ENCODE measurements at places on chromosomes 11 and 22.

GRCh38 chr11:129242855-129243254, 50.7 kb upstream of the ARHGAP32 start:
- DNase-seq, result no peak

DNA sequence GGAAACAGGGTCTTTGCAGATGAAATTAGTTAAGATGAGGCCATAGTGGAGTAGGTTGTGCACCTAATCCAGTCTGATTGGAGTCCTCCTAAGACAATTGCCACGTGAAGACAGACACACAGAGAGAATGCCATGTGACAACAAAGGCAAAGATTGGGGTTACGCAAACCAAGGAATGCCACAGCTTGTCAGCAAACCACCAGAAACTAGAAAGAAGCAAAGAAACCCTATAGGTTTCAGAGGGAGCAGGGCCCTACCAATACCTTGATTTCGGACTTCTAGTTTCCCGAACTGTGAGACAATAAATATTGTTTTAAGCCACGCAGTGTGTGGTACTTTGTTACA, 8.2 kb upstream of the LAYN start:
- no peak for DNase-seq

DNA sequence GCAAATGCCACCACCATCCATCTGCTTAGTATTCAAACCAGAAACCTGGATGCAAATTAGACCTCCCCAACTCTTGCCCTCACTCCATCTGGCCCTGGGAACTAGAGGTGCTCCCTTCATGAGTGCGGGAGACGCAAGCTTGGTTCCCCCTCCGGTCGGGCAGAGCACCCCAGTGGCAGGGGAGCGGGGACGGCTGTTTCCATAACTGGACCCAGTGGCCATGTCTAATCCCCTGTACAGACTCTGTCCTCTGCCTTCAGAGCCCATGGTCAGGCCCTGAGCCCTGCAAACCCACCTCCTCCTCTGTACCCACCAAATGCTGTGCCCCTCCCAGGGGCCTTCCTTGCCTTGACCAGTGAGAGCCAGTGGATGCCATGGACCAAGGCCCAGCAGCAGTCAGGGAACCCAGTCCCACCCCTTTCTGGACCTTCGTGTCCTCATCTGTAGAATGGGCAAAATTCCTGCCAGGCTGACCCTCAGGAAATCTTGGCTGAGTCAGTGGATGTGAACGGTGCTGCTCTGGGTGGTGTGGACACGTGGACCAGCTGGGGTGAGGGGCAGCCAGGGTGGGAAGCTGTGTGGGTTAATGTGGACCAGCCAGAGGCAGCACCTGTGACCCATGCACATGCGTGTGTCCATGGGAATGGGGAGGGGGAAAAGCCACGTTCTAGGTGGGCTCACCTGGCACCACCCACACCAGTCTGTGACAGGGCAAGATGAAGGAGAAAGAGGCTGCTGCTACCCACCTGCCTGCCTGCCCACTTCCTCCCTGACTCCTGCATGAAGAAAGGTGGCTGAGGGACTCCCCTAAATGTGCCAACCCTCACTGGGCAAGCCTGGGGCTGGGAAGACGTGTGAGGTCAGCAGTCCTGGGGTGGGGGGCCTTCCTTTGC, 72.8 kb downstream of the LRRC32 start:
- no peak for DNase-seq

DNA sequence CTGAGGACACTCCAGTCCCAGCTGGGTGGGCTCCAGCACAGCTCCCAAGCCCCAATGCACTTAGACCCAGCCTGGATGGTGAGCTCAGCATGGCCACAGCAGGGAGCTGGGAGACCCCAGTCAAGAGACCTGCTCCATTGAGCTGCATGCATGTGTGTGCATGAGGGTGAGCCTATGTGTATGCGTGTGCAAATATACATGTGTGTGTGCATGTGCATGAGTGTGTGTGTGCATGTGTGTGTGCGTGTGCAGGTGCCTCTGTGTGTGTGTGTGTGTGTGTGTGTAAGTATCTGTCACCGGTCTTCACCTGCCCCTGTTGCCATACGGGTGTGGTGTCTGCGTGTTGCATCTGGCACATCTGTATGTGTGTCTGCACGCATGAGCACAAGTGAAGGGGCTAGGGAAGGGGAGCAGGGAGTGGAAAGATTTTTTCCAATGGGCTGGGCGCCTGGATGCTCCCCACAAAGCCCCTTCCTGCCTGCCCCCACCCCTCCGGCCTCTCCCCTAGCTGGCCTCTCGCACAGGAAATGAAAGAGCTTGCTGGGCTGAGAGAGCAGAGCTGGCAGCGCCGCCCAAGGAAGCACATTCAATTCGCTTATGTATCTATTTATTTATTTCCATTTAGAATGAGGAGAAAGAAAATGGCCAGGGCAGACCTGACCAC, 4.1 kb downstream of the TSPAN32 start:
- no peak for DNase-seq

DNA sequence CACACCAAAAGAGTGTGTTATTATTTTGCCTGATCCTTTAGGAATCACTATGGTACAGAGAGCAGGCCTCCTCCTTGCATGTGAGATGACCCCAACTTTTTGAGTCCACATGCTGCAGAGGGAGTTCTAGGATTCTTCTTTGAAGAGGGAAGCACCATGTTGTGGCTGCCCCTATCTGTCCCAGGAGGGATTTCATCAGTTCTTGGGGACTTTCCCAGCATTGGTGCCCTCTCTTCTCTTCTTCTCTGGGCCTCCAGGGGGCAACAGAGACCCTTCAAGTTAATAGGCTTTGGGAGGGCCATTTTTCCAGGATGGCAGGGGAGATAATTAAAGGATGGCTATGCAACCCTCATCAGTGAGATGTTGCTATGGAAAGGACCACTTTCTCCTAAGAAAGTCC, 3.6 kb downstream of the MMP1 start:
- no peak for DNase-seq

DNA sequence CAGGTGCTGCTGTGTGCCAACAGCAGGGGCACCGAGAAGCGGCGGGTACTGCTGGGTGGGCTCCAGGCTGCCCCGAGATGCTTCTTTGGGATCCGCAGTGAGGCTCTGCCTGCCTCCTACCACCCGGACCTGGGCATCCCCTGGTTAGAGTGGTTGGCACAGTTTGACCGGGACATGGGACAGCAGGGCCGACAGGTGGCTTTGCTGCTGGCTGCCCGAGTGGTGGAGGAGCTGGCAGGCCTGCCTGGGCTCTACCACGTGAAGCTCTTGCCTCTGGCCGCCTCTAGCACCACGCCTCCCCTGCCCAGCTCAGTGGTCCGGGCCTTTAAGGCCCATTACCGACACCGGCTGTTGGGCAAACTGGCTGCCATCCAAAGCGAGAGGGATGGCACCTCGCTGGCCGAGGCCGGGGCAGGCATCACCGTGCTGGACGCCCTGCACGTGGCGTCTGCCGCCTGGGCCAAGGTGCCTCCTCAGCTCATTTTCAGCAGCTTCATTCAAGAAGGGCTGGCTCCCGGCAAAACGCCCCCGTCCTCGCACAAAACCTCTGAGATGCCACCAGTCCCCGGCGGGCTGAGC, 1.9 kb downstream of the TIGD3 start:
- DNase-seq, result no peak

DNA sequence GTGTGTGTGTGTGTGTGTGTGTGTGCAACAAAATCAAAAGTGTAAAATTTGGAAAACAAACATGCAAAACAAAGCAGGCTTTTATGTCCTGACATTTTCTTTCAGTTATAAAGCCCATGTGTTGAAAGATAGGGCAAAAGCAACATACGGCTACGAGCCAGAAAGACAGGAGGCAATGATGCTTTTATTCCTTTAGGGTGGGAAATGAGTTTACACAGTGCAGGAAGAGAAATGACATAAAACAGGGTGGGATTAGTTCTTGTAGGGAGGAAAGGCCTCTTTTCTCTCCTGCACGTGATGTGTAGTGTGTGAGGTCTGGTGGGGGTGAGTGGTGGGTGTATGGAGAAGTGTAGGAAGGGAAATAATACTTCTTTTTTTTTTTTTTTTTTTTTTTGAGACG, 29.4 kb downstream of the IL18 start:
- DNase-seq, result no peak

GRCh38 chr22:47474464-47474863, 712.0 kb downstream of the TBC1D22A start:
- no peak for DNase-seq

DNA sequence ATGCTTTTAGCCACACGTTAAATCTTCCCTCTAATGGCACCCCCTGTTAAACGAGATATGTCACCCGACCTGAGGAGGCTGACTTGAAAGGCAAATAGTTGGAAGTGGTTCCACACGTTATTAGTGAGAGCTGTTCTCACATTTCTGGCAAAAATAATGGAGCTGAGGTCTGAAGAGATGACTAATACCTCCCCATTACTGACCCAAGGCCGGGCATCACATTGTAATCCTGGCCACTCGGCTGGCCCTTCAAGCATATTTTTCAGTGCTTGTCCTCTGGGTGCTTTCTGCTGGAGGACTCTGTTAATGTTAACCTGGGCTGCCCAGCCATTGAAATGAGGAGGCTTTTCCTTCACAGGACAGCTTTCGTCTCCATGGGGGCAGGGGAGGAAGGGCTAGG, 260.0 kb upstream of the CADM1 start:
- no peak for DNase-seq

DNA sequence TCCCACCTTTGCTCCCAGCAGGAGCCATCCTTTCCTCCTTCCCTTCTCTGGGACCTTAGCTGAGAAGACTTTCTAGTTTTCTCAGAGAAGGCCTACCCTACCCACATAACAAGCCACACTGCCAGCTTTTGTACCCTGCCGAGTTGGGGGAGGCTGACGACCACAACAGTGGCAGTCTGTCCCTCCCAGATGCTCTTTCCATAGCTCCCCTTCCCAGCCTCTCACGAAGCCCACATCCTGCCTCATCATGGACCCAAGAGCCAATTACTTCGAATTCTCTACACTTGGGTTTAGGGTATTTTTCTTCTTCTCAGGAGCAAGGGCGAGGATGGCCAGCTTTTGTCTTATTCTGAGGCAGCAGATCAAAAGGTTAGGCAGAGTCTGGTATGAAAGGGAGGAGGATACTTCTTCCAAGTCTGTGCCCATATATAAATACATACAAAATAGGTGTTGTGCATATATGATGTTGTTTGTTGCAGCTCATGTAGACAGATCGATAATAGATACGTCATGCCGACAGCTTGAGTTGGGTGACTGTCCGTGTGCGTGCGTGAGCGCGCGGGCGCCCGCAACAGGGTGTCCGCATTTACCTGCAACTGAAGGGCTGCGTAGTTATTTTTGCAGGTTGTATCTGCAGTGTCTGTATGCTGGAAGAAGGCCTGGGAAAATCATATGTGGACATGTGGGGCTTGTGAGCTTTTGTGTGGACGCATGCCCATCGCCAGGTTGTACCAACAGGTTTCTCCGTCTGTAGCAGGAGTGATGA, 846 bp upstream of the NRGN start:
- no peak for DNase-seq

DNA sequence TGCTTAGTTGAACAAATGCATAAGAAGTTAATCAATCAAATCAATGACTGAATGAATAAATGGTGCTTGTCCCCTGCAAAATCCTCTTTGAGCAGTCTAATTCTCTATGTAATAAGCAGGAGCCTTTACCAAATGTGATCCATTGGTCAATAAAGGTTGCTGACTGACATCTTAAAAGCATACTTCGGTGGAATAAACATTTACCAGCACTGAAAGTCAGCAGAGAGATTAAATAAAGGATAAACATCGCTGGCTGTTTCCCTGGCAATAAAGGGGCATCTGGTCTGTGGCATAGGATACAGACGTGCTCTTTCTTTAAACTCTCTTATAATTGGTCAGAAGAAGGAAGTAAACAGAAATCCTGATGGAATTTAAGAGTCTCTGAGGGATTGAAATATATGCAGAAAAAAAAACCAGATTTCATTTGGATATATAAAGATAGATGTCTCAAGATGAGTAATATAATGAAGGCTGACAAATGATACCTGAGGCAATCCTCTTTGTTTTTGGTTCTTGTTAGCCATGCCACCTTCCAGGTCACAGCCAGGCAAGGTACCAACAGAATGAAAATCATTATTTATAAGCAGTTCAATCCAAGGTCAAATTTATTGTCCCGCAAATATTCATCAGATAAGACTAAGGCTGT, 578.4 kb upstream of the CCDC90B start:
- no peak for DNase-seq

DNA sequence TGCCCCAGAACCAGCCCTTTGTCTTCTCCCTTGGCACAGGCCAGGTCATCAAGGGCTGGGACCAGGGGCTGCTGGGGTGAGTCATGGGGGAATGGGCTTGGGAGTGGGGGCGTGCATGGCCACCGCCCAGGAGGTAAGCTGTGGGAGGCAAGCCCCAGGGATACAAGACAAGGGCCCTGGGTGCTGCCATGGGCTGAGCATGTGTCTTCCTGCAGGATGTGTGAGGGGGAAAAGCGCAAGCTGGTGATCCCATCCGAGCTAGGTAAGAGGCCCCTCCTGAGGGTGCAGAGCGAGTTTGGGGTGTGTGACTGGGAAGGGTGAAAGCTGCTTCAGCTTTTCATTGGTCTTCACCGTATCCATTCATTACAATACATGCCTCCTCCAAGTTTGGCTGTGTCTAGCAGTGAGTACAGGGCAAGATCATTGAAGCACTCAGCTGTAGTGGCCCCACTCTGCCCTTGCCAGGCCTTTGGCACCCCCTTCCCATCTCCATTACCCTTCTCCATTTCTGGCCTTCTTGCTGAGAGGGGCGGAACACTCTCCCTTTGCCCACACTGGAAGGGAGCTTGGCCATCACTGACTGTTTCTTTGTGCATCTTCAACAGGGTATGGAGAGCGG, 2.5 kb downstream of the FKBP2 start:
- no peak for DNase-seq

GRCh38 chr22:19208287-19208847, 29.8 kb upstream of the SLC25A1 start:
- DNase-seq, result no peak

- no peak for DNase-seq
Measured at GRCh38 chr11:132610216-132610615, 922.1 kb downstream of the OPCML start.

- no peak for DNase-seq
Measured at GRCh38 chr11:70491696-70492472, 93.6 kb downstream of the CTTN start.

- DNase-seq, result no peak
Measured at GRCh38 chr11:81010631-81011030, 1569.8 kb upstream of the TENM4 start.

DNA sequence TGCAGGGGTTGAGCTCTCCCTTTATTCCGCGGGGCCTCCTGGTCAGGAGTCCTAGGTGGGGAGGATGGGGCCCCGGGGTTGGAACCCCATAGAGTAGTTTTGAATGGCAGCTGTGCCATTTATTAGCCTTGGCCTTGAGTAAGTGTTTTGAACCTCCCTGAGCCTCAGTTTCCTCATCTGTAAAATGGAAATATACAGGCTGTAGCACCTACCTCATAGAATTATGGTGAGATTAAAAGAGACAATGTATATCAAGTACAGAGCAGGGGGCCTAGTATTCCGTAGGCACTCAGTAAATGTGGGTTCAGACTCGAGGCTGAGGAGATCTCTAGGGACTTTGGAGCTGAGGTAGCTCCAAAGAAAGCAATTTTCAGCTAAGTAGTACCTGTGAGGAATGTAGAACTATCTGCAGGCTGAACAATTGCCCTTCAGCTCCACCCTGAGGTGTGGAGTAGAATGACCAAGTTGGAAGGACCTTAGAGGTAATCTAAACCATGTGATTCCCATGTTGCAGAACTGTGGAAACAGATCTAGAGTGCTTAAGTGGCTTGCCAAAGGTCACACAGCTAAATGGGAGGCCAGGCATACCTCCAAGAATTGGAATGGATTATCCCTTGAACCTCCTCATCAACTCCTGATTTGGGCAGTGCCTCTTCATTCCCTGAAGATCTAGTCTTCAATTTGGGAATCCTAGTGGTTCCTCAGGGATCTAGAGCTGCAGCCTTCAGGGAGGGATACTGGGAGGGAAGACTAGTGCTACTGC, 682 bp downstream of the PGAP2 start:
- no peak for DNase-seq

GRCh38 chr11:128552783-128553661, 34.3 kb downstream of the ETS1 start:
- DNase-seq, result no peak
